ENCODE measurements at places on chromosomes 5 and 9.
A peak's percentile ranks its signal among the peaks of the same experiment; 100 is the strongest.

GRCh38 chr5:112703866-112704820, 33.5 kb upstream of the APC start:
- peak; percentile 33 for DNase-seq

DNA sequence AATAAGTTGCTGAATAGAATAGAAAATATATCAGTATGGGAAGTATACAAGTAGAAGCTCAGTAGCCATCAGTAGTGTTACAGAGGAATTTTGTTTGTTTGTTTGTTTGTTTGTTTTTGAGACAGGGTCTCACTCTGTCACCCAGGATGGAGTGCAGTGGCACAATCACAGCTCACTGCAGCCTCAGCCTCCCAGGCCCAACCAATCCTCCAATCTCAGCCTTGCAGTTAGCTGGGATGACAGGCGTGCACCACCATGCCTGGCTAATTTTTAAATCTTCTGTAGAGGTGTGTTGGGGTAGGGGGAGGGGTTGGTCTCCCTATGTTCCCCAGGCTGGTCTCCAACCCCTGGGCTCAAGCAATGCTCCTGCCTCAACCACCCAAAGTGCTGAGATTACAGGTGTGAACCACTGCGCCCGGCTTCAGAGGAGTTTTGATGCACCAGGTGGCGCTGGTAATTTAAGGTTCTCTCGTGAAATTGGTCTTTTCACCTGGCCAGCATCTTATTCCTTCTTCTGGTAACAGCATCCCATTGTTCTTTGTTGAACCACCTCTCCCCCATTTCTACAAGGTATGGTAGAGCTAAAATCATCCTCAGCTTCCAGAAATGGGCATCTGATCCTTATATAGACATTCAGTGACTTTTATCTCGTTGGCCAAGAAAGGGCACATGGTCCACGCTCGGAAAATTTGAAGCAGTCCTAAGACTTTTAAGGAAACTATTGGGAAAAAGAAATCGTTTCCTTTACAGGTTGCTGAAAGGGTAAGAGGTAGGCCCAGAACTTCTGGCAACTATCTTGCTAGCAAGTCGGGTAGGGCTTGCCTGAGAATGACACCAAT, 157.1 kb downstream of the ARRDC3 start:
- DNase-seq, result peak; percentile 14

DNA sequence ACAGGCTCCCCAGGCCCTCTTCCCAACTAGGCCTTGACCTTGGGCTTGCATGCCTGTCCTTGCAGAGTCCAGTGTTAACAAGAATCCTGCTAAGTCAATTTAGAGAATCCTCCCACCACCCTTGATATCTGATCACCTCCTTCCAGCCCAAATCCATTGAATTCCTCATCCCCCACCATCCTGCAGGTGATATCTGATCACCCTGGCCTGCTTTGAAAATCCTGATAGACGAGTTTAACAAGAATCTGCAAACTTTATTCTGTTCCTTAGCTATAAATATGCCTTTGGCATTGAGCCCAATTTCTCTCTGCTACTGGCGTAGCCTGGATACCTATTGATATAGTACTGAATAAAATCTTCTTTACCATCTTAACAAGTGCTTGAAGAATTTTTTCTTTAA, 125.5 kb downstream of the DIRAS2 start:
- DNase-seq, result no peak

DNA sequence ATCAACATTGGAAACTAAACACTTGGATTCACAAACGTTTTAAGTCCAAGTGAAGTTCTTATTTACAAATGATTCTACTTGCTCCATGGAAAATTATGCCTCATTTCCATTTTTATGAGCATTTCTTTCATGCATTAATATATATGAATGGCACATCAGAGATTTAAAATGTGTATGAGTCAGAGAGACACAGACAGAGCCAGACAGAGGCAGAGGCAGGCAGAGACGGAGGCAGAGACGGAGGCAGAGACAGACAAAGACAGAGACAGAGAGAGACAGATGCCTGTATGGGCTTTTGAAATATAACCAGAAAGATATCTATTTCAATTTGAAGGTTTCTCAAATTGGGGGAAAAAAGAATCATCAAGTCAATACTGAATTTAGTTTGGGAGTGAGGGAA, 649.0 kb downstream of the PTPRD start:
- DNase-seq, result no peak

DNA sequence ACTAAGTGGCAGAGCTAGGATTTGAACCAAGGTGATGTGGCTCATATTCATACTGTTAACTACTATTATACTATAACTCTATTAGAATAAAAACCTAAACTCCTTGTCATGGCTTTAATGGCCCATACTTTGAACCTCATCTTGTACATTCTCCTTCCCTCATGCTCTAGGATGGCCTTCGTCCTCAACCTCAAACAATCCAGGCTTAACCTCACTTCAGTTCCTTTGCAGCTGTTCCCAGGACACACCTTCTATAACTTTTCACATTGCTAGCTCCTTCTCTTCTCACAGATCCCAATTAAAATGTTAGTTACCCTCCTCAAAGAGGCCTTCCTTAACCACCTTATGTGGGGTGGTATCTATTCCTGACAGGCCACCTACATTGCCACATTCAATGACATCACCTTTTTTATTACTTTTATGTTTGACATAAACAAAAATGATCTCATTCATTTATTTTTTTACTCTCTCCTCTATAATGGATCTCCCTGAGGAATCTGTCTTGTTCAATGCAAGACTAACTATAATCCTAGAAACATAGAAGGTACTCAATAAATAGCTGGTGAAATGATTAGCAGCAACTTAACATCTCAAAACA, 53.7 kb downstream of the CEP120 start:
- no peak for DNase-seq

DNA sequence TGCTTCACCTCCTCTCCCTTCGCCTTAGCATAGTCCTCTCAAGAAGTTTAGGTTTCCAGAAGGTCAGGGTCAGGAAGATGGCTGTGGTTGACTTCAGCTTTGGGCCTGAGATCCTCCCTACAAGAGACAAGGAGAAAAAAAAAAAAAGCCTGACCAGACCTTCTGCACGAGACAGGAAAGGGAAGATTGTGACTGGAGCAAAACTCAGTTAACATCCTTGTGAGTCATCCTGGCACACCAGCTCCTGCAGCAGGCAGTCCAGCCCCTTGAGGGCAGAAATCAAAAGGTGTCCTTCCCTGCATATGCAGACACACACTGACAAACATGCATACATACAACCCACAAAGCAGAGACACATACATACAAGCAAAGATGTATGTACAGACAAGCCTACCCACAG, 18.0 kb upstream of the ENHO start:
- no peak for DNase-seq

GRCh38 chr5:116032094-116032517, at the start of gene ARL14EPL:
Gene ARL14EPL, plus strand, starts transcription at chr5:116032472. Its CDS starts 18,994 bp downstream, at chr5:116051466.
- peak; percentile 5 for DNase-seq

DNA sequence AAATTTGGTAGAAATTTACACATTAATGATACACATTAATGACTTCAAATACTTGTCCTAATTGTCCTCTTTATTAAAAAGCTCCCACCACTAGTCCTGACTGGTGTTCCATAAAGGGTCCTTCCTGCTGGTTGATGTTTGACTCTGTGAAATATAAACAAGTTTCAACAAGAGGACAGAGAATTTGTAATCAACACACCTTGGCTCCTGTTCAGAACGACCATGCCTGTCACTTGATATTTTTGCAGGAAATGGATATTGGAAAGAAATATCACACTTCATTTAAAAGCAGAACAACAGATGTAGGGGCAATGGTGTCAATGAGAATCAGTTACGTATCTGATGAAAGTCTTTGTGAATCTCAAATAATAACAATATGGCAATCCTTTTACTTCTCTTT, 211.7 kb downstream of the ENC1 start:
- DNase-seq, result no peak

DNA sequence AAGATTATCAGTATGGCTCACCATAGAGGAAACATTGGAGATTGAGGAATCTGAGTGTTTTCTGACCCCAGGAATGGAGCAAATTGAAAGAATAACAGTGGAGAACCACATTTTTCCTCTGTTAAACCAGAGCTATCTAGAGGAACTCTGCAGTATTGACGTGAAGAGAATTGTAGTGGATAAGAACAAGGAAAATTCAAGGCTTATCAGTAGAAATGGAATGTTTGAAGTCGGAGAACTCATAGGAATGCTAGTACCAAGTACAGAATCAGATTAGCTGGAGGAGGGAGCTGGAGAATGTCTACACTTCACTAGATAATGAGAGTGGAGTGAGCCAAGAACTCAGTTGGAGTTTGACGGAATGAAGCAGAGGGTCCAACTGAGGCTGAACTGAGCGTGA, 50.3 kb downstream of the SNCAIP start:
- DNase-seq, result no peak

- no peak for DNase-seq
Measured at GRCh38 chr5:120199559-120199958, 264.5 kb upstream of the PRR16 start.

- no peak for DNase-seq
Measured at GRCh38 chr5:169591636-169592035, 8.1 kb downstream of the SPDL1 start.

- DNase-seq, result no peak
Measured at GRCh38 chr5:83913593-83913992, 192.9 kb upstream of the HAPLN1 start.

DNA sequence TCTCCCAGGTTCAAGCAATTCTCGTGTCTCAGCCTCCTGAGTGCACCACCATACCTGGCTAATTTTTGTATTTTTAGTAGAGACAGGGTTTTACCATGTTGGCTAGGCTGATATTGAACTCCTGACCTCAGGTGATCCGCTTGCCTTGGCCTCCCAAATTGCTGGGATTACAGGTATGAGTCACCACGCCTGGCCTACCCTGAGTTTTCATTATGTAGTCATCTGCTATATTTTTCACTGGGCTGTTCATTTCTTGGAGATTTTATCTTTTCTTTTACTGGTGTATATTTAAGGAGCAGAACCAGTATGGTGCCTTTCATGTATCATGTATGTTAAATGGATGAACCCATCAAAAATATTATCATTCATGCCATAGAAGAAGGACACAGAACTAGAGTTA, 377.0 kb upstream of the ACTBL2 start:
- no peak for DNase-seq

DNA sequence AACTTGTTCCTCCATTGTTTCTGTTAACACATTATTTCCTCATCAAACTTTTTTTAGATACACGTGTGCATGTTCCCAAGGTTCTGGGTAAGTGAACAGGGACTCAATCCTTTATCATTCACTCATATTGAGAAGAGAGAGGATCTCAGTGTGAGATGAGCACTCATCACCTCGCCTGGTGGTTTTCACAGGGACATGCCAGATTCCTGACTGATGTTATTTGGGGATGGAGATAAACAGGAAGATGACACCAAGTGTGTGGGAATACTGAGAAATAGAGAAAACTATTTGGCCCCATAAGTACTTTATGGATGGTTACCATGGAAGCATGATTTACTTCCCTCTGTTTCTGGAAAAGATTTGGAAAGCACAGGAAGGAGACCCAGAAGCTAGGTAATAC, 533.3 kb upstream of the DMAC1 start:
- no peak for DNase-seq

GRCh38 chr5:140145818-140146522, 20.2 kb downstream of the IGIP start:
- DNase-seq, result no peak

GRCh38 chr5:178360222-178360925, 127.8 kb upstream of the PHYKPL start:
- no peak for DNase-seq

GRCh38 chr9:129280623-129281271, 102.7 kb upstream of the IER5L start:
- peak; percentile 37 for DNase-seq

DNA sequence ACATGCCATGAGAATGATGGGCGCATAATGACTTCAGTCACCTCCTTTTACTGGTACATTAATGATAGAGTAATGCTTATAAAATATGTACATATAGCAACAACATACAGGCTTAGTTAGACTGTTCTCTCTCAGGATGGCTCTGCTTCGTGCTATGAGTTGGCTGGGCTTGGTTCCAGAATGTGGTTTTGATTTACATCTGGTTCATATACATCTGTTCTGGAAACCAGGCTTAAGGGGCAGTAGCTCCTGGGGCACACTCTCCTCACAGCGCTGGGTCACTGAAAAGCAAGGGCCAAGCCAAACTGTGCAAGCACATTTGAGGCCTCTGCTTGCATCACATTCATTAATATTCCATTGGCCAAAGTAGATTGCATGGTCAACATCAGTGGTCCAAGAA, 44.9 kb downstream of the PCSK1 start:
- DNase-seq, result no peak

GRCh38 chr5:126044111-126044668, 379.0 kb upstream of the GRAMD2B start:
- DNase-seq, result no peak

DNA sequence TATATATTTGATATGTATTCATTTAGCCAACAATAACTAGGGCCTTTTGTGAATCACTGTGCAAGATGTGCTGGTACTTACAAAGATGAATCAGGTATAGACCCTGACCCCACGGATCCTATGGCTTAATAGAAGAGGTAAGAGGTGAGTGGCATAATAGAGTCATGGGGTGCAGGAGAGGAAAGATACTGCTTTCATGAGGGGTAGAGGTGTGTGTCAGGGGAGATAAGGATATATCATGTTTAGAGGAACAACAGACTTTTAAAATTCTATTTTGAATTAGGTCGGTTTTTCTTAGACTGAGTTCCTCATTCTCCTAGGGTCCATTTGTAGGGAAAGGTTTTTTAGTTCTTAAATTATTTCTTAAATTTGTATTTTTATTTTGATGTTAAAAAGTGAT, 27.8 kb downstream of the ZCCHC7 start:
- no peak for DNase-seq

GRCh38 chr5:163633926-163634460, 128.6 kb downstream of the MAT2B start:
- no peak for DNase-seq

GRCh38 chr9:34685591-34685990, 5.5 kb downstream of the CCL19 start:
- DNase-seq, result no peak

DNA sequence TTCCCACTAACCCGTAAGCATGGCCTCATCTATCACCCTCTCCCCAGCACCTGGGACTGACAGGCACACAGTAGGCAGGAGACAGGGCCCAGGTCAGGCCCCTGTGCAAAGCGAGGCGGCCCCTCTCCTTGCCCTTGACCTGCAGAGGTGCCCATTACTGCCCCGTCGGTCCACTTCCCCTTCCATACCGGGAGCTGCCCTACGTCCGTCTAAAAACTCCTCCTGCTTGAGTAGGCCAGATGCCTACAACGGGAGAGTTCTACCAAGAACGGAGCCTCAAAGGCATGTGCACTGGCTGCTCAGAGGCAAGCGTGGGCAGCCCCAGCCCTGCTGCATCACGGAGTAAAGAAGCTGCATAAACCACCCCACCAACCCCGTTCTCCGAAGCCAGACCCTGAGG, 4.6 kb upstream of the DPH7 start:
- DNase-seq, result no peak

DNA sequence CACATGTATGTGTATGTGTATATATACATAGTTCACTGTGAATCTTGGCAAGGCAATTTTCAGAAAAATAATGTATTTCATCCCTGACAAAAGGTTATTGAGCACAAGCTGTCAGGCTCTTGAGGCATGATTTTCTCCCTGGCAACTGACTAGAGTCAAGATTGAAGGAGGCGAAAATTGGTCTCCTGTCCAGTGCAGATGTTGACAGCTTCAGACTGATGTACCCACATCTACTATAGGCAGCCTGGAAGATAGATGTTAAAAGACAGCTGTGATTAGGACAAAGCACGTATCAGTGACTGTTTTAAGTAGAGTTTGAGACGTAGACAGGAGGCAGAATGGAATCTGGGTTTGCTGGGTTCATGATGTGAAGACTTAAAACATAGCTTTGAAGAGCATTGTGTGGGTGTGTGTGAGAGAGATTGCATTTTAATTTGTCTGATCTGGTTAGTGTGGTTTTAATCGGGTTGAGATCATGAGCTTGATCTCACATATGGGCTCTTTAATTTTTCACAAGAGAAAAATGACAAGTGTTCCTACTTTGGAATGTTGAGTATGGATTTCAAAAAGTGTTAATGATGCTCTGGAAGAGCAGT, 39.1 kb downstream of the CTNNA1 start:
- no peak for DNase-seq
